ENCODE measurements at places on chromosomes 11 and 22.

DNA sequence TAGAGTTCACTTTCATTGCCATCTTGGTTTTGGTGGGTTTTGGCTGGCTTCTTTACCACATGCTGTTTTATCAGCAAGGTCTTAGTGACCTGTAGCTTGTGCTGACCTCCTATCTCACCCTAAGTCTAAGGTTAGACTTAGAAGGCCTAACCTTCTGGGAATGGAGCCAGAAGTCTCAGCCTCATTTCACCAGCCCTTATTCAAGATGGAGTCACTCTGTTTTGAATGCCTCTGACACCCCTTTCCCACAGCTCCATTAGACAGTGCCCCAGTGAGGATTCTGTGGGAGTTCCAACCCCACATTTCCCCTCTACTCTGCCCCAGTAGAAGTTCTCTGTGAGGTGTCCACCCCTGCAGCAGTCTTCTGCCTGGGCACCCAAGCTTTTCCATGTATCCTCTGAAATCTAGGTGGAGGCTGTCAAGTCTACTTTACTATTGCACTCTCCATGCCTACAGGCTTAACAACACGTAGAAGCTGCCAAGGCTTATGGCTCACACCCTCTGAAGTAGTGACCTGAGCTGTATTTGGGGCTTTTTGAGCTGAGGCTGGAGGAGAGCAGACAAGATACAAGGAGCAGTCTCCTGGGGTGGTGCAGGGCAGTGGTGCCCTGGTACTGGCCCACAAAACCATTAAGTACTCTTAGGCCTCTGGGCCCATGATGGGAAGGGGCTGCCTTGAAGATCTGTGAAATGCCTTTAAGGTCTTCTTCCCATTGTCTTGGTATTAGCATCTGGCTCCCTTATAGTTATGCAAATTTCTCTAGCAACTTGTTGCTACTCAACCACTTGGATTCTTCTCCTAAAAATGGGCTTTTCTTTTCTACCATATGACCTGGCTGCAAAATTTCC lies 65.9 kb upstream of the SC5D start:
- DNase-seq = no peak

DNA sequence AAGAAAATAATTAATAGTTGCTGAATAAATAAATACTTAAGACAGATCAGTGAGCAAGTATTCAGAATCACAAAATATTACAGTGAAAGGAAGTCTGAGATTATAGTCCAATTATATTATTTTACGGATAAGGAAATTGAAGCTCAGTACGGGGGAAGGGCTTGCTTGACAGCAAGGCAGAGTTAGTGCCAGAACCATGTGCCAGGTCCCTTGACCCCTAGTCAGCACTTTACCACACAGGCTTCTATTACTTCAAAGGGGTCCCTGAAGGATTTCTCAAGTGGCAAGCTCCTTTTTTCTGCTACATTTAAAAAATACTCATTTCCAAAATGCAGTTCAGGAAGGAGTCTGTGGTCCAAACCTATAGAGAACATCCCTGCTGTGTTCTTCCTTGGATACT lies 85.3 kb downstream of the CLPB start:
- no peak for DNase-seq

DNA sequence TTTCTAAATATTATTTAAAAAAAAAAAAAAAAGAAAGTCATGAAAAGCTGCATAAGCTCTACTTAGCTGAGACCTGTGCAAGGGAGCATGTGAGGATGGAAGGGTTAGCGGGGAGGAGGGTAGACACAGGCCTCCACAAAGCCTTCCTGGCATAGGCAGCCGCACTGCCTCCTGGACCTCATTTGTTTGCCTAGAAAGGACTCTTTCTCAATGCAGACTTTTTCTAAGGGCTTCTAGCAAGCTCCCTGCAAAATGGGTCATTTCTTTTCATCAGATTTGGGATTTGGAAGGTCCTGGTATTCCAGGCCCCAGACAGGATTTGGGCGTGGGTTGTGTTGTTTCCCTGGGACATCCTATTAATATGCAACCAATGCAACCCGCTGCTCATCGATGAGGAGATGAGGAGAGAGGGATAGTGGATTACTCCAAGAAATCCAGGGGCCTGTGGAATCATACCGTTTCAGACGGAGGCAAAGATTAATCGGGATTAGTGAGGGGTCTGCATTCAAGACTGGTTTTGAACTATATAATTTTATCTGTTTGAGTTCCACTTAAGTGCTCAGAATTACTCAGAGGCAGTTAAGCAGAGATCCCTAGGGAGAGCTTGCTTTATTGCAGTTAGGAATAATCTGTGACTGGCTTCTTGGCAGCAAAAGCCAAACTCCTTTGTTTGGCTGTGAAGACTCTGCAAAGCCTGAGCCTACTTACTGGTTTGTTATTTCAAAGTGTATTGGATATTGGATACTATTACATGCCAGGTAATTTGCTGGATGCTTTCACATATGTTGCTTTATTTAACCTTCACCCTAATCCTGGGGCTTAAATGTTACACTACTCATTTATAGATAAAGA lies 106.9 kb upstream of the NAV2 start:
- DNase-seq = no peak

DNA sequence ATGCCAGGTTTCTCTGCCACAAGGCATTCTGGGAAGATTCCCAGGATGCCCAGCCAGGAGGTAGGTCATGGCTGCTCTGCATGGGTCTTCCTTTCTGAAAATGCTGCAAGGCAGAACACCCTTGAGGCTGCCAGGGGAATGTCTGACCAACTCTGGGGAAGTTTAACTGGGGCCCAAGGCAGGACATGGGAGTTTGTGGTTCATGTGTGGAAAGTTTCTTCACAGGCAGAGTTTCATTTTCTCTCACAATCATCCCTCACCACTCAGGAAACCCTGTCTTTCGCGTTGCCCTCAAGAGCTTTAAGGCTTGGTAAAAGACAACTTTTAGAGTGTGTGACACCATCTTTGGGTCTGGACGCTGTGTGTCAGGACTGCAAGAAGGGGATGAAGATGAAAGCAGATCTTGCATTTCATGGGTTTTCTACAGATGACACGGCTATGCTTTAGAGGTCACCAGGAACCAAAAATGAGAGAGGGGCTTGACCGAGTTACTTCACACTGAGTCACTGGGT lies 133.5 kb downstream of the CD44 start:
- DNase-seq = no peak

DNA sequence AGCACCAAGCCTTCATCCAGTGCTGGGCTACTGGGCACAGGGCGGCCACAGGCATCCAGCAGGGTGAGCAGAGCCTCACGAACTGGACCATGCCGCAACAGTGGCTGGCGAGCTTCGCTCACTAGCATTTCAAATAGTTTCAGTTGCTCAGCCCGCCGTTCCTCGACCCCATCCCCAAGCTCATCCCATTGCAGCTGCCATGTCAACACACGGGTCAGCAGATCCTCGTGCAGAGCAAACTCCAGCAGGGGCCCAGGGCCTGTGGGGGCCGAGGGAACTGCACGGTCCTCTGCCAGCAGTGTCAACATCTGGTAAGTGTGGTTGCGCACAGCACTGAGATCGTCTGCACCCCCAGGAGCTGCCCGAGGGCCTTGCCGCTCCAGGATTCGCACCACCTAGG lies 10.6 kb downstream of the FHIP1B start:
- no peak for DNase-seq

DNA sequence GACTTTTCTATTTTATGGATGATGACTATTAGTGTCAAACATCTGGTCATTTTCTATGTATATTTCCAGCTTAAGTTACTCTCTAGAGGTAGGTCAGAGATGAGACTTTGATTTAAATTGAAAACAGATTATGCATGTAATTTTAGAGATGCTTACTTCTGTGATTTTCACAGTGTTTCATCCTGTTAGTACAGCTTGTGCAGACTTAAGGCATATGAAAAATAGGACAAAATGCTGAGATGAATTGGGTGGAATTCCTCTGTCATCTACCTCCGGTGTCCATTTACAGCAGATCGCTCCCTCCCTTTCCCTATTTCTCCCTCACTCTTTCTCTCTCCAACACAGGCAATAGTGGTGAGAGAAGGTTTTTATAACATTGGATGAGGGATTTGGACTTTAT lies 14.1 kb downstream of the JAM3 start:
- no peak for DNase-seq

- no peak for DNase-seq
These were observed 94.9 kb downstream of the SLC17A6 start for GRCh38 chr11:22433094-22433455.
